EH (cell line): ENCODE measurements at places on chromosomes 1 and 21.

DNA sequence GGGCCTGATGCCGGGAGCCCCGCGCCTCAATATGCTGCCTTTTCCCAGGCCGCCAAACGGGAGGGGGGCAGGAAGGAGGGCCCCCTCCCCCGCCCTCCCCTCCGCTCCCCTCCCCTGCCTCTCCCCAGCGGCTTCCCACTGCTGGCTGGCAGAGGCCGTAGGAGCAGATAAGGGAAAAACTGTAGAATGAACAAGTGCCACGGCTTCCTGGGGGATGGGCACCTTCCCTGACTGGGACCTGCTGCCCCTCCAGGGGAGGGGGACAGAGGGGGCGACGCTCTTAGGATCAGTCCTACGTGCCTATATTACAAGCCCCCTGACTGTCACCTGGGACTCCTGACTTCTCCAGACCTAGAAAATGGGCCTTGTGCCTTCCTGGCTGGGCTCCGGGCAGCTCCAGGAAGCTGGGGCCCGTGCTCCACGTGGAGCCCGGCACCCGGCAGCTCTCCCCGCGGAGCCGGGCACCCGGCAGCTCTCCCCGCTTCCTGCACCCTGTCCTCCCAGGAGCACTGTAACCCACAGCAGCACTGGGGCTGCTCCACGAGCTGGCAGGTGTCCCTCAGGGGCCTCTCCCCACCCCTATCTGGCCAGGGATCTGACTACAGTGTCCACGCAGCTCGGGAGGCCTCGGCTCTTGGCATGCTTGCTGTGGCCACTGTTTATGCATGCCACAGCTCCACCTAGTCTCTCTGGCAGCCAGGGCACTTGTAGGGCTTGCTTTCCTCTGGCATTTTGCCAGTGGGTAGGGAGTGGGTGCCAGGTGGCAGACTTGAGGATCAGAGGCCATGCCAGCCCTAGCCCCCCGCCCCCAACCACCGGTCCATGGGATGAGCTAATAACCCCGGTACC, 674 bp upstream of the HES5 start:
- DNase-seq, result peak; percentile 41

DNA sequence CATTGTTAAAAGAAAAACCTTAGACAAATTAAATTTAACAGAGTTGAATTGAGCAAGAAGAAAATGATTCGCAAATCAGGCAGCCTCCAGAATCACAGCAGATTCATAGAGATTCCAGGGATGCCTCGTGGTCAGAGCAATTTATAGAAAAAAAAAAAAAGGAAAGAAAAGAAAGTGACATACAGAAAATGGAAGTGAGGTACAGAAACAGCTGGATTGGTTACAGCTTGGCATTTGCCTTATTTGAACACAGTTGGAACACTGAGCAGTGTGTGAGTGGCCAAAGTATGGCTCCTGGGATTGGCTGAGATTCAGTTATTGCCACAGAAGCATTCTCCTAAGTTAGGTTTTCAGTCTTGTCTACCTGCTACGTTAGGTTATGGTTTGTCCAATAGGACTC, 9.1 kb upstream of the C21orf91 start:
- peak; percentile 82 for DNase-seq

DNA sequence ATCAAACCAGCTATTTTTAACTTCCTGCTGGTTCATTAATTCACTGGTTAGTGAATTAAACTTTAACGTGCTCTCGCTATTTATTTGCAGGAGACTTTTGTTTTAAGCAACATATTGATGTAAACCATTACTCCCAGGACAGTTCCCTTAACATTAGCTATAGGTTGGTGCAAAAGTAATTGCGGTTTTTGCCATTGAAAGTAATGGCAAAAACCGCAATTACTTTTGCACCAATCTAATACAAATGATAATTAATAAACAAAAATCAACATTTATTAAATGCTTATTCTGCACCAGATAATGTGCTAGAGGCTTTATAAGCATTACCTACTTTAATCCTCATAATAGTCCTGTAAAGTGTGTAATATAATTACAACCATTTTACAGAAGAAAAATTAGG, 176.5 kb downstream of the NPHP4 start:
- no peak for DNase-seq

DNA sequence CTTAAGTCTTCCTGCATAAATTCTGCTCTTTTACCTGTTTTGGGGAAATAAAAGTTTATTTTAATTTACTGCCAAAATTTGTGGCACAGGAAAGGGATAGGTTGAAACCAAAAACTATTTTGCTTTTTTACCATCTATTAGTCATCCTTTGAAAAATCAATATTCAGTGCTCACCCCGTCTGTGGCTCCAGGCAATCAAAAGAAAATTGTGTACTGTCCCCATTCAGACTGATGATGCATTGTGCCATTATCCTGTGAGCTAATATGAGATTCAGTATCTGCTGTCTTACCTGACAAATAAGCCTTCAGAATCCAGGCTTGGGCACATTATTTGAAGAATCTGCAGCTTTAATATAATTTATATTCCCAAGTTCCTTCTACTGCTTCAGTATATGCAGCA, 650.7 kb downstream of the KIF26B start:
- no peak for DNase-seq

GRCh38 chr1:46687921-46688509, 16.4 kb downstream of the TEX38 start:
- no peak for DNase-seq

- DNase-seq, result no peak
Observed at GRCh38 chr1:159856576-159856975, 5.9 kb downstream of the VSIG8 start.

DNA sequence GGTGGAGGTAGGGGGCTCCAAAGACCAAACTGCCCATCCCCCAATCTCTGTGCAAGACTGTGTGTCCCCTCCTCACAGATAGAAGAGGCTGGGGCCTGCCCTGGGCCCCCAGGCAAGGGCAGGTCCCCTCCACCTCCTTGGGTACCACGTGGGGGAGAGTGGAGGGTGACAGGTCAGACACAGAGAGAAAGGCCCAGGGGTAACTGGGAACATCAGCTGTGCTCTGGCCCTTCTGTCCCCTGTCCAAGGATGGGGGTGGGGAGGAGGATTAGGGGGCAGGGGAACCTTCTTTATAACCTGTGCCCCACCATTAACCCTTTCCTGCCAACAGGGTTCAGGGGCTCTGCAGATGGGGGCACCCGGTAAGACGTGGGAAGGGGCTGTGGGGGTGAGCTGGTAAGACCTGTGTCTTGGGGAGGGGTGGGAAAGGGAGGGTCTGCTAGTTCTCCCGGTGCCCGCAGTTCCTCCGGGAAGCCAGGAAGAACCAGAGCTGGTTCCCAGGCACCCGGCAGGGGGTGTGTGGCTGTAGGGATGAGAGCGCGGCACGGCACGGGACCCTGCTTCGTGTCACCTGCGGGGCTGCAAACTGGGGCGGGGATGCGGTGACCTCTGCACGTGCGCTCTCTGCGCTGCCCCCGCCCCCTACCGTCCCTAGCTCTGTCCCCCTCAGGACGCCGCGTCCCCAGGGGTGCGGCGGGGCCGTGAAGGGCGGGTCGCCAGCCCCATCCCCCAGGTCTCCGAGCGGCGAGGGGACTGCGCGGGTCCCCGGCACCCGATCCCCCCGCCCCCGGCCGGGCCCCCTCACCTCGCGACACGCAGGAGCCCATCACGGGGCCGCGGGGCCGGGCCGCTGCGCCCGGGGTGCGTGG, 601 bp downstream of the FAM131C start:
- peak; percentile 25 for DNase-seq
